ENCODE measurements at places on chromosomes 13 and 19.

- DNase-seq: no peak
These were observed 53.0 kb downstream of the TEX29 start for GRCh38 chr13:111373486-111373885.

- no peak for DNase-seq
These were observed 74.2 kb upstream of the ZNF536 start for GRCh38 chr19:30297969-30298368.

DNA sequence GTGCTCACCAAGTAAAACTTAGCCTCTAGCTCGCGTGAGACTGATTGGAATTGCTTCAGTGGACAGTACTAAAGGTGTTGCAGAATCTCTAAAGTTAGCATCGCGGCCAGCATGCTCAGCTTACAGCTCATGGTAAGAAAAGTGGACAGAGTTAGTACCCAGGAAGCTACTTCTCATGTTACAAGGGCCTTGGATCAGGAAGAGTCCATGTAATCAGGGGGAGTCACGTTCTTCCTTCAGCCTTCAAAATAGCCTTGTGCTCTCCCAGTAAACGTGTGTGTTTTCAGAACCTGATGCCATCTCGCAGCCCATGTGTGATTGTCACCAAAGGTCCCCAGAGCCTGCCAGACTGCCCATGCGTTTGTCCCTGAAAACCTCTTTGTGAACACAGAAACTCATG is 195.8 kb upstream of the RNF113B start:
- no peak for DNase-seq

GRCh38 chr13:52374389-52374788 is 31.6 kb downstream of the THSD1 start:
- DNase-seq: no peak

- peak; percentile 45 for DNase-seq
These were observed 160.2 kb downstream of the SLC7A1 start for GRCh38 chr13:29435125-29435911.

DNA sequence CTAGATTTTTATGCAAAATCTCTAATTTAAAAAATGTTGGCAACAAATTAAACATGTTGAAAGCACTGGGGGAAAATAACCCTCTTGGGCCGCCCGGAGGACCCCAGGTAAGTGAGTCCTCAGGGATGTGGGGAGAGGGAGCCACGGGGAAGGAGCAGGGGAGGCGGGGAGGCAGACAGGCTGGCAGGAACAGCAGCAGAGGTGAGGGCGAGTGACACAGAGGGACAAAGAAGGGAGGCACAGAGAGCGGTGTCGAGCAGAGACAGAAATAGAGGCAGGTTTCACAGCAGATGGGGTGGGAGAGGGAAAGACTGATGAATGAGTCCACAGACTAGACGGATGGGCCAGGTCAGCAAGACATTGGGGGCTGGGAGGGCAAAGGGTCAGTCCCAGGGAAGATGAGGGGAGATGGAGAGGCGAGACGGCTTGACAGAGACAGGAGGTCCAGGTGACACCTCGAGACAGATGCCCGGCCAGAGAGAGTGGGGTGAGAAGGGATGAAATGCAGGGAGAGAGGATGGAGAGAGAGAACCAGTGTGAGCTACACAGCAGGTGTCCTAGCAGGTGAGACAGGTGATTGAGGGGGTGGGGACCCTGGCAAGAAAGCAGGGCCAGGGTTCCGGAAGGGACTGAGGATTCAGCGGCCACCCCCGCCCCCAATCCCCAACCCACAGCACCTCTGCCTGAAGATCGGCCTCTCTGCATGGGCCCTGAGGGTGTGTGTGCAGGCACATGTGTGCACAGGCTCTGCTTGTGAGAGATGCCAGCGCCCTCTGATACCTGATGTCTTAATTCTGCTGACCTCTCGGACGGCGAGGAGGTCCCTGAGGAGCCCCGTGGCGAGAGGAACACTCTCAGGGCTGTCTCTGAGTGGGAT is 3.8 kb downstream of the LRRC4B start:
- no peak for DNase-seq

DNA sequence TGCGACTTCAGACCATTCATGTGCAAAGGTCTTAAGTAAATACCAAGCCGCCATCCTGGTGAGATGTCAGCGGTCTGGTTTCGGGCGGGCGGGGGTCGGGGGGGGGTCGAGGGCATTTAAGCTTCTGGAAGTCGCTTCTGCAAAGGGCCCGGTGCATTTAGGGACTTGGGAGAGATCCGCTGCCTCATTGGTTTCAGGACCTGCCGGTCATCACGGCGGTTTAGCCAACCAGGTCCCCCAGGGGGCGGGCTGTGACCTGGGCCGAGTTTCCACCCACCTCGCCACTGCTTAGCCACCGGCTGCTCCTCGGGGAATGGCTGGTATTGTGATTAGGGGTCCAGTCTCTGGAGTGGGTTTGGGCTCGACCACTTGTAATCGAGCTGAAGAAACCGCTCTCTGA is 7.8 kb downstream of the ANKLE1 start:
- DNase-seq: peak; percentile 73

- no peak for DNase-seq
These were observed 121.4 kb downstream of the MIPEP start for GRCh38 chr13:23767838-23768237.

- no peak for DNase-seq
These were observed 930 bp upstream of the PDE4C start for GRCh38 chr19:18226956-18227780.

DNA sequence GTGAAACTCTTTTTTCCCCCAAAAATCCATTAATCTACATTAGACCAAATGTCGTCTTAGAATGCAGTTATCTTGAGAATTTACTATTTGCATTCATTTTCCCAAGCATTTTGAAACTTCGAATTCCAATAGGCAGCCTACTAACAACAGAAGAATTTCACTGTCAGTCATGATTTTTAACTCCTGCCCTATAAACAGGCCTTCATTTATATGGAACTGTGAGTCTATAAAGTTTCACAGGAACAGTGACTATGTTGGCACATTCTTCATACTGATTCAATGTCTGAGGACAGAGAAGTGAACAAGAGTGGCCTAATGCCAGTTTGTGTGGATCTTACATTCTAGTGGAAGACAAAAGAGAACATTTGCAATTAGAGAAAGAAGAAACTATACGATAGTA is 198.0 kb downstream of the PCDH17 start:
- no peak for DNase-seq

DNA sequence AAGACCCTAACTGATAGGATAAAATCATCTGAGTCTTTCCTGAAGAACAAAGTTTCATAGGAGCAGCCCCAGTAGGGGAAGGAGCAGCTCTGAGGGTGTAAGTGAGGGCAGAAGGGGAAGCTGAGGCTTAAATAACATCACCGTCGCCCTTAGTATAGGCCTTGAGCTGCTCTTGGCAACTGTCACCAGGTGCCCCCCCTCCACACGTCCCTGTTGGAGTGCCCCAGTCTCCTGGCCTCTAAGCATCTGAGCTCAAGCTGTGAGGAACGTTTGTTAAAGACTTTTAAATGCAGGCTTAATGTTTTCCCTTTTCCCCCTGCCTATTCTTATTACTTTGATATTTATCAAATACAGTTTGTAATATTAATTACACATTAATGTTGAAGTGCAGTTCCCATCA is 170.6 kb downstream of the ZIC5 start:
- no peak for DNase-seq

- no peak for DNase-seq
These were observed 9.4 kb upstream of the SBK3 start for GRCh38 chr19:55554741-55555152.

GRCh38 chr19:4691373-4691772 is 21.2 kb upstream of the MYDGF start:
- no peak for DNase-seq

DNA sequence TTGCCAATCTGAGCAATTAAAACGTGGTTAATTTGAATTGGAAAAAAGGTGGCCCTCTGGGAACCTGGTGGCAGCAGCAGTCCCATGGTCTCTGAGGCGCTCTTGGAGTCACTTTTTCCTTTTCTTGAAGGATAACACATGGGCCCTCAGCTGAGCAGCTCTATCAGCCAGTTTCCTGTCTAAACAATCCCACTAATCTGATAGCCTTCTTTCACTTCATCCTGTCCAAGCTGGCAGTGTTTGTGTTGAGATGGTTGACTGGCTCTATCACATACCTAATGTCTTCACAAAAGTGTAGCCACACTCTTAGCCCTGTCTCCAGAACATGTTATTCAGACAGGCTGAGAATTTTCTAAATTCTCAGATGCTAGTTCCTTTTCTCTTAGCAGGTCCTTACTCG is 10.7 kb downstream of the MZT1 start:
- DNase-seq: no peak

- DNase-seq: no peak
These were observed 11.1 kb downstream of the NCLN start for GRCh38 chr19:3196933-3197205.

- no peak for DNase-seq
These were observed 79.2 kb upstream of the LRCH1 start for GRCh38 chr13:46473806-46474205.

DNA sequence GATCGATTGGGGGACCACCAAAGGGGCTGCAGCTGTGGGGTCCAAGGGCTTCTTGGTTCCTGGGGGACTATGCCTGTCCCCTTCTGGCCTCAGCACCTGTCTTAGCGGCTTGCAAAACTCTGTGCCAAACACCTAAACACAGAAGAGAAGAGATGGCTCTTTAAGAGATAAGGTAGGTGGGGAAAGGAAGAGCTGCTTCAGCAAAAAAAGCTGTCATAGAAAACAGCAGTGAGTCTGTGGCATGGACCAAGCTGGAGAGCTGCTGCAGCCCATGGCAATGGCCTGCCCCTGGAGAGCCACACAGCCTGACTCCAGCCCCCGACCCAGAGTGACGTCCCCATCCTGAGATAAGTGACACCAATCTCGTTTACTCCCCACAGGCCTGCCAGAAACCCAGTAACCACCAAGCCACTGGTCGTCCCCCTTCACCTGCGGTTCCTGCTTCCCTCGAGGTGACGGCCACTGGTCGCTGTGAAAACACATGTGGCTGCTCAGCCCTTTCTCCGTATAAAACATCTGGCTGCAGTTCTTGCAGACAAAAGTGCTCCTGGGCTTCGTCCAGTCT is 25.0 kb upstream of the NAPA start:
- no peak for DNase-seq

DNA sequence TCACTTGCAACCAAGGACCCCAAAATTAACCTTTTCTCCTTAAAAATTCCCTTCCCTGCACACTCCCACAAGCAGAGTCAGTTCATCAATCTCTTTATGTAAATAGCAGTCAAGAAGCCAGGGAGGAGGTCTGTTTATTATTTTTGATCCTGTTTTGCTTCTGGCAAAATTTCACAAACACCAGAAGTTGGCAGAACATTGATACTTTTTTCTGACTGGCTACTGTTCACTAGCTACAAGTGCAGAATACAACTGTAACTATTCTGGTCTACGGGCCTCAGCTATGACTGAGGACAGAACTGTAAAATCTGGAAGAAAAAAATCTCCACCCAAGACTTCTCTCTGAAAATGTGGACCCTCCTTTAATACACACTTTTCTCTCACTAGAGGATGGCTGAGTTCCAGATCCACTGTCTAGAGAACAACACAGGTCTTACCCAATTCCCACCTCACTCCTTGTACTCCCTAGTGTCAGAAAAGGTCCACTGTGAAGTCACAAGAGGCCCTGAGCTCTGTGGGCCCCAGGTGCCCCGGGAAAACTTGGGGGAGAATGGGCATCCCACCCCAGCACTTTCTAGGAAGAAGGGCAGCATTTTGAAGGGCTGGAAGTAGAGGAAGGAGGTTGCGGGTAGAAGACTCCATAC is 14.5 kb downstream of the STARD13 start:
- DNase-seq: no peak

DNA sequence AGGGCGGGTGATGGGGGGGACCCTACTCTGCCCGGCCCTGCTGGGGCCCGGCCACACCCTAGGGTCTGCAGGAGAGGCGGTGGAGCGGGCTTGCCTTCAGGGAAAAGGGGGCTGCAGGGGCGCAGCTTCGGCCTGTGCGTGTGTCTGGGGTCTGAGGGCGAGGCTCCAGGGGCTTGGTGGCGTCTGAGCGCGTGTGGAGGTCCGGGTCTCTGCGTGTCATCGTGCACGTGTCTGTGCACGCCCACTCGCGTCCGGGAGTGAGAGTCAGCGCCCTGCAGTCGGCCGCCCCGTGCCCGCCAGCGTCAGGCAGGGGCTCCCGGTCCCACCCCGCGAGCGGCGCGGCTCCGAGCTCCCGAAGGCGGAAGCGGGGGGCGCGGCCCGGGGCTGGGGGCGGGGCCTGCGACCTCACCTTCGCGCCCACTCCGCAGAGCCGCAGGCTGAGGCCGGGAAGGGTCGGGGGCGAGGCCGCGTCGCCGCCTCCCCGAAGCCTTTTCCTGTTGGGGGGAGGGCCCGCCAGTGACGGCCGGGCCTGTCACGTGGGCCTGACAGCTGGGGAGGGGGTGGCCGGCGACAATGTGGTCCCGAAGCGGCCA is at the start of gene ARHGAP45:
Gene ARHGAP45 (plus strand): TSS at position 420 of the 593 bp plus-strand sequence. CDS start 239 bp downstream, outside the sequence.
- no peak for DNase-seq

DNA sequence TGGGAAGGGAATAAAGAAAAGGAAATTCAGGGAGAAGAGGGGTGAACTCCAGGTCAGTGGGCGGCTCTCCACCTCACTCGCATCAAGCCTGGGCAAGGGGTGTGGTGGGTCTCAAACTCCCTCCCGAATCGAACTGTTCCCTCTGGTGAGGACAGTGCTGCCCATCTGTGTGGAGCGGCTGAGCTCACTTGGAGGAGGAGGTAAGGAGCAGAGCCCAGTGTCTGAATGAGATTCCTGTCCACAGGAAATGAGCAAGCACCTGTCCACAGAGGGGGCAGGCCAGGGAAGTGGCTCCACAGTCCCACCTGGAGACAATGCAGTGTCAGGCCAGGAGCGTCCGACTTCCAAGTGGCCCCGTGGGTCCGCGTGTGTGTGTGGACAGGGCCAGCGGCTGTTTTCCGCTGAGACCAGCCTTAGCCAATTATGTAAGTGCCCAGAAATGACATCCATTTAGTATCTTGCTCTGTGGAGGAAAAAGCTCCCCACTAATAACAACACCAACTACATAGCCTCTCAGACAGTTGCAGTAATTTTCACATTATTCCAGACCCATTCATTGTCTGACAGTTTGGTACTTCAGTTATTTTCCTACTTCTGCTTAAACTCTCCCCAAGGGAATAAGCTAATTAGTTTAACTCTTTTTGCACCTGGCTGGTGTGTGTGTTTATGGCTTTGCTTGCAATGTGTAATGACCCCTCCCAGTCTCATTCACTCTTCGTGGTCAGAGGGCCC is 114.6 kb downstream of the SOX1 start:
- no peak for DNase-seq

GRCh38 chr19:46896076-46896794 is 35.4 kb downstream of the ARHGAP35 start:
- peak; percentile 38 for DNase-seq

- peak; percentile 84 for DNase-seq
These were observed 7.4 kb downstream of the ETHE1 start for GRCh38 chr19:43519436-43520088.

DNA sequence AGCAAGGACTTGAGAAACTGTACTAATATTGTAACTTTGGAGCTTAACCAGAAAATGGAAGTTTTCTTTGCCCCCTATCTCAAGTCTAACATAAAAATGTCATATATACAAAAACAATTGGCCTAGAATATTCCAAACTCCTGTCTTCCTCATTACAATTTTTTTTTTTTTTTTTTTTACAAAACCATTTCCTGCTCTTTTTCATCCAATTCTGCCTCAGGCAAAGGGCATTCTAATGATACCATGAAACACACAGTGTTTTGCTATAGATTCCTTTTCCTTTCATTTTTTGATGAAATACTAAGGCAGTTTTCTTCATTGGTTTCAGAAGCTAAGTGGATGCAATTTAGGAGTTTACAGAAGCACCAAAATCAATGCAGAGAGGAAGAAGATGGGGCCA is 119.7 kb downstream of the LHFPL6 start:
- no peak for DNase-seq
